ENCODE measurements at places on chromosomes 4 and X.
A peak's percentile ranks its signal among the peaks of the same experiment; 100 is the strongest.

DNA sequence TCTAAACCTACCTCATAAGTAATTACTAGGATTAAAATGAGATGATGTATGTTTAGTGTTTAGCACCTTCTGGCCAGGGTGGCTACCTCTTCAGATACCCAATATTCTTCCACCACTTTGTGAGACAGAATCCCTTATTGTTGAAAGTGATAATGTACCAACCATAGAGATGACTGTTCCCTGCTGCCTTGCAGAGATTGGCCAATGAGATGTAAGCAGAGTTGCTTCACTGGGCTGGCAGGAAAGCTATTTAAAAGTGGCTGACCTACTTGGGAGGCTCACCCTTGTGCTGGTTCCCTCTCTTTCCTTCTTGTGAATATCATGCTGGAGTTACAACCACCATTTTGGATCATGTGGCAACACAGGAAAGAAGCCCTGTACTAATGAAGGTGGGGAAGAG, 58.9 kb downstream of the TMEM154 start:
- DNase-seq = no peak

- no peak for DNase-seq
These were observed 2.6 kb upstream of the IL13RA1 start for GRCh38 chrX:118724775-118725174.

DNA sequence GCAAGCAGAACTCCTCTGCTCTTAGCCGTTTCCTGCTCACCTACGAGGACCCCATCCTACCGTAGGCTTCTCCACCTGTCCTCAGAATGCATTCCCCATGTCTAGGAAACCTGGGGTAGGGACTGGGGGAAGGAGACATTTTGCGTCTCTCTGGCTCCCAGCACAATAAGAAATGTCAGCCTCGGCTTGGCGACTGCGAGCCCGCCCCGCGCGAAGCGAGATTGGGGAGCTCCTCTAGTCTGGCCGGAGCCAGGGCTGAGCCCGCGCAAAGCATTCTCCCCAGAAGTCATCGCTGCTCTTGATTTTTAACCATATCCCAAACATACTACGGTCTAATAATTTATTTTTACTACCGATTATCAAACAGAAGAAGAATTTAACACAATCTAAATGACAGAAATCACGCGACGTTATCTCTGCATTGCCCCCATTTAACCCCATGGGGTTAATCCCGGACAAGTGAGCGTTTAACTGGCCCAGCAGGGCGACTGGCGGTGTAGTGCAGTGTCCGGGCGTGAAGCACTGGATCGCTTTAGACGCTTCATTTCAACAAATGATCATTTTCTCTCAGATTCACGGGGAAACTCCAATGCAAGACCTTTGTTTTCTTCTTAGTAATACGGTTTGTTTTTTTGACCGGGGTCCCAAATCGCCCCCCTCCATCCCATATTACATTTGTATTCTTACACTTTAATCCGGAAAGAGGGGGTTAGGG, 8.0 kb upstream of the PITX2 start:
- no peak for DNase-seq

DNA sequence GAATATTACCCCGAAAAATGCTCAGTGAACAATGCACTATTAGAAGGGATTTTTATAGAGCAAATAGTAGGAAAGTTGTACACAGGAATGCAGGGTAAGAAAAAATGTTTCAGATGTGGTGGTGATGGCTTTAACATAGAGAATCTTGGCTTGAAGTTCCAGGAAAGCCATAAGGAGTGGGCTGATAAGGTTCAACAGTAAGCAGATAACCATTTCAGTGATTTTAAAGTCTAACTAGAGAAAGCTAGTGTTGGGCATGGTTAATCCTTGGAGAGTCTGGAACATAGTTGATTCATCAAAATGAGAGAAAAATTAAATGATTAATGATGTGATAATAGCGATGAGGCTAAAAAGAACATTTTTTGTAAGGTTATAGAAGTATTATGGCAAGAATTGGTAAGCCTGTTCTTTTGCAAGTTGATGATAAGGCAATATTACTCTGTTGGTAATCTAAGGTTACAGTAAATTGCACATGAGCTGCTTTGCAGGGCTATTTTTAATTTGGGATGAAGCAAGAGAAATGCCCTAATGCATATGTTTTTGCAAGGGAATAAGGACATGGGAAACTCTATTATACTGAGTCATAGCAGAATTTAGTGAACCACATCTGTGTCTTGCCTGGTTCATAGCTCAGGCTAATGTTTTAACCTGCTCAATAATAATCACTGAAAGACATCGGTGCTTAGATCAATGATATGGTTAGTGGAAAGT, 44.3 kb downstream of the GALNTL6 start:
- no peak for DNase-seq

GRCh38 chr4:36178484-36178883, 65.8 kb downstream of the ARAP2 start:
- no peak for DNase-seq

GRCh38 chr4:7557456-7557855, 122.7 kb upstream of the PSAPL1 start:
- no peak for DNase-seq

DNA sequence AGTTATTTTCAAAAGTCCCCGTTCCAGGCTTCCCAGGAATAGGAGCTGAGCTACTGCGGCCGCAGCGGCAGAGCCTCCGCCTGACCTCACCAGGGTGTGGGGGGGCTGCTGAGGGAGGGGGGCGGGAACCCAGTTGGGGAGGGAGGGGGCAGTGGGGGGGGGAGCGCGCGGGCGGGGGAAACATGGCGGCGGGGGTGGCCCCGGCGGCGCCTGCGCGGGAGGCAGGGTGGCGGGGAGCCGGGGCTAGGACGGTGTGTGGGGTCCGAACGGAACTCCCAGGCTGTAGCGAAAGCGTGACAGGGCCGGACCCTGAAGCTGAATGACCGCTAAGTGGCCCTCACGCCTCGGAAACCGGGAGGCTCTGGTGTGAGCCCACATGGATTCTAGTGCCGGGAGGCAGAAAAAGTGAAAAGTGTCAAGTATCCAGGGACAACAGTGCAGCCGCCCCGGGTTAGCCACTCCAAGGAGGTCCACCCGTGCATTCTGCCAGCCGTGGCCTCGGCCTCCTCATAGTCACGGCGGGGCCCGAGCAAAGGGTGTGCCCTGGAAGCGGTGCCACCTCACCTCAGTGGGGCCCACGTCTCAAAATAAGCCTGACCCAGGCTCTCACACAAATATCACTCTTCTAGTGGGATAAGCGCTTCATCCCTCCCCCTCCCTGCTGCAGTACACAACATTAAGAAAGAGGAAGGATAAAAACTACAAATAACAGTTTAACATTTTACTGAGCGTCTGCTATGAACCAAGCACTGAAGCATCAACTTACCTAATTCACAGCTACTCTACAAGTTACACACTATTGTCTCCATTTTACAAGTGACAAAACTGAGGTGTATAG, at the start of gene KLHL13:
TSS of gene KLHL13 (minus strand) at position 98 of the 838 bp plus-strand sequence. CDS start 88,337 bp downstream, outside the sequence.
- DNase-seq = no peak

- no peak for DNase-seq
These were observed 526.0 kb downstream of the IL1RAPL1 start for GRCh38 chrX:29113221-29113620.

DNA sequence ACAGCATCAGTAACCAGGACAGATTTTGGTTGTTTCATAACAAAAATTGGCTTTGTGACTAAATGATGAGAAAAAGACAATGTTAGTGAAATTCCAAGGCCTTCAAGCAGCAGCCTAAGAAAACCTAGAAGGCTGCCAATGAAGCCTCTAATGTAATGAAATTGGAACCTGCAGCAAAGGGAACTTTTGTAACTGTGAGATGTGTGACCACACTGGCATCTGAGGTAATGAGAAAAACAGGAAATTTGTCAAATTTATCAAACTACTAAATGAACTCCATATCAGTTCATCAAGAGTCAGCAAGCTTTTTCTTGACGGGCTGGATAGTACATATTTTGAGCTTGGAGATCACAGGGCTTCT, 30.4 kb upstream of the EMCN start:
- DNase-seq = no peak

- peak; percentile 53 for DNase-seq
These were observed 2.6 kb upstream of the KIAA0232 start for GRCh38 chr4:6779667-6780565.

DNA sequence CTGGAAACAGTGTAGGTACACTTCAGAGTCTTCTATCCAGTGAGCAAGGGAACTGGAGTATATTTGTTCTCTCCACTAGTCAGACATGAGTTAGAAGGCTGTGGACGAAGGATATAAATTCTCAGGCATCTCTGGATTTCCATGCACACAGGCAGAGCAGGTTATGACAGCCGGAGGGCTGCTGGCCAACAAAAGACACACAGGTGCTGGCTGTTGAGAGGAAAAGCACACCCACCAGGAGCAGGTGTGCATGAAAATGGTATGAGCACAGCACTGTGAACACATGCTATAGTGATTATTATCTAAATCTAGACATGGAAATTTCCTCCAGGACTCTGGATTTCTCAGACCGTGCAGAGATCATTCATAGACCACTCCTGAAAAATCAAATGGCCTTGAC, 444.7 kb upstream of the RPS6KA3 start:
- no peak for DNase-seq

DNA sequence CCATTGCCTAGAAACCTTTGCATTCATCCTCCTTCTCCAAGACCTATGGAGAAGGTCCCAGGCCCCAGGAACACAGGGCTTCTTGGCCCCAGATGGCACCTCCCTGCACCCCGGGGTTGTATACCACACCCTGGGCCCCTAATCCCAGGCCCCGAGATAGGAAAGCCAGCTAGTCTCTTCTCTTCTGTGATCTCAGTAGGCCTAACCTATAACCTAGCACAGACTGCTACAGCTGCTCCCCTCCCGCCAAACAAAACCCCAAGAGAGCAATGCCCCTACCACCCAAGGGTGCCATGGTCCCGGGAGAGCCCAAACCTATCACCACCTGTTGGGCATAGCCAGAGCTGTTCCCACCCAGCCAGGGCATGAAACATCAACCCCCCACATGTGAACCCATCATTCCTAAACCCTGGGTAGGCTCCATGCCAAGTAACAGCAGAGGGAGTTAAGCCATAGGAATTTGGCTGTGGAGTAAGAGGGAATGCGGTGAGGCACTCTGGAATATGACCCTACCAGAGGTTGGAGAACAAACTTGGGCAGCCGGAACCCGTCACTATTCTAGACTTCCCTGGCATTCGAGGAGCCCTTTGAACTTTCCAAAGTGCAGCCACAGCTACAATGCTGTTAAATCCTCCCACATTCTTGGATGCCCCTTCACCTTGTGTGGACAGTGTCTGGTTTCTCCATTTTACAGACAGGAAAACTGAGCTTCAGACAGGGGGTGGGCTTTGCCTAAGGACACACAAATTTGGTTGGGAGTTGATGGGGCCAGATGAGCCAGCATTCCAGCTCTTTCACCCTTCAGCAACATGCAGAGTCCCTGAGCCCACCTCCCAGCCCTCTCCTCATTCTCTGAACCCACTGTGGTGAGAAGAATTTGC, 10.9 kb upstream of the SASH3 start:
- DNase-seq = no peak

- no peak for DNase-seq
These were observed 71.1 kb upstream of the KCNIP4 start for GRCh38 chr4:22019676-22020075.

GRCh38 chr4:187128976-187129375, 405.3 kb upstream of the FAT1 start:
- no peak for DNase-seq

- DNase-seq = no peak
These were observed 176.7 kb downstream of the NPFFR2 start for GRCh38 chr4:72208421-72209075.

DNA sequence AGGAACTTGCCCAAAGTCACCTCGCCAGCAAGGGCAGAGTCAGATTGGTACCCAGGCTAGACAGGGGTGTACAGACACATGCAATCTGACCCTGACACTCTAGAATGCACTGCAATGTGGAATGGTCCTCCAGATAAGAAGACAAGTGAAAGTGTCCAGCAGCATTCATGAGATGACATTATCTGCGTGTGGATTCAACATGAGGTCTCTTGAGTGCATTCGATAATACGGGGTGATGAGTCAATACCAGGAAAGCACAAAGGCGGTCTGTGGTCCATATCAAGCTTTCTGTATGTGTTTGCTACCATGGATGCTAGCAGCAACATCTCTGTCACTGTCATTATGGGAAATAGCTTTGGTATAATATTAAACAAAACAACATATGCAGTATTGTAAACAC, 6.8 kb upstream of the XAGE3 start:
- DNase-seq = no peak

DNA sequence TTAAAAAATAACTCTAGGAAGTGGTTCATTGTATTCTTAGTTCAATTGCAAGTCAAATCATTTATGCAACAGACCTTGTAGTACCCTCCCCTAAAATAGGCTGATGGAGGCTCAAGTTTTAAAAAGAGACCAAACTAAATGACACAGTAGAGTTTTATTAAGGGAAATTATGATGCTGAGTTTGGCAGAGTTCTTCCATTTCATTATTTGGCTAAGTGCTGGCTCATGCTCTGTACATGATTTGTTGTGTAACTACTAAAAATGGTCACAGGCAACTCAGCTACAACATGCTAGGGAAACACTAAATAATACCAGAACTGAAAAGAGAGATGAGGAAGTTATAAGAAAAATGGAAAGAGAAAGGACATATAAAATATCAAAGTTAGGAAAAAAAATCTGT, 96.1 kb upstream of the TFDP3 start:
- DNase-seq = no peak

- DNase-seq = no peak
These were observed 92.0 kb upstream of the SRD5A3 start for GRCh38 chr4:55253948-55254593.

DNA sequence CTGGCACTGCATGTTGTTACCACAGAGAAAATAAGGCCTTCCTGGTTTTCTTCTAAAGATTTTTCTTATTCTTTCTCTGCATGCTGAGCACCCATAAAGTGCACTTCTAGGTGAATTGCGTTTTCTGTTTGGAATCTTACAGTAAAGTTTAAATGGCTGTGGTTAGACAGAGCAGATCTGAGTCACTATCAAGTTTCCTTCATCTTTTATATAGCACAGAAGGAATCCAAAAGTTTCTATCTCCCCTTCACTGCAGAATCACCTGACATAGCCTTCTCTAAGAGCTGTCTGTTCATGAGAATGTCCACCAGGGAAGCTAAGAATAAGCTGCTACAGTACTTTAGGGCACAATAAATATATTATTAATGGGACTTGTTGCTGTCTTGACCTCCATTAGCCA, 455.5 kb upstream of the FAM241A start:
- no peak for DNase-seq

DNA sequence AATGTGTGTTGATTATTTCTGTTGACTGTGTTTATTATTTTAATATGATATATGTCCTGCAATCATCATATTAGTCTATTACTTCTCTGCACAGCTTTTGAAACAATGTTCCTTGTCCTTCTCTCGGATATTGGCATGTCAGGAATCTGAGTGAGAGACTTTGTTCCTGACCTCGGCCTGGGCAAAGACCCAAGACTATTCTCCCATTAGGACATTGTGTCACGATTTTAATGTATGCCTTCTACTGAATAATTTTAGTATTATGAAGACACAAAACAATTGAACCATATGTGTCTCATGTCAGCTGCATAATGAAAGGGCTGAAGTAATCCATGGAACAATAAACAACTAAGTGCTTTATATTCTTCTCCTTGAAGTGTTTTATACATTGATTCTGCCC, 580.8 kb upstream of the TENM3 start:
- no peak for DNase-seq

GRCh38 chrX:44224760-44225159, 118.7 kb downstream of the EFHC2 start:
- no peak for DNase-seq
